Hypothalamus (tissue), 51 donors: ENCODE measurements at places on chromosomes 2 and 18.

- no peak for DNase-seq
Observed at GRCh38 chr2:224252631-224253030, 149.3 kb downstream of the FAM124B start.

DNA sequence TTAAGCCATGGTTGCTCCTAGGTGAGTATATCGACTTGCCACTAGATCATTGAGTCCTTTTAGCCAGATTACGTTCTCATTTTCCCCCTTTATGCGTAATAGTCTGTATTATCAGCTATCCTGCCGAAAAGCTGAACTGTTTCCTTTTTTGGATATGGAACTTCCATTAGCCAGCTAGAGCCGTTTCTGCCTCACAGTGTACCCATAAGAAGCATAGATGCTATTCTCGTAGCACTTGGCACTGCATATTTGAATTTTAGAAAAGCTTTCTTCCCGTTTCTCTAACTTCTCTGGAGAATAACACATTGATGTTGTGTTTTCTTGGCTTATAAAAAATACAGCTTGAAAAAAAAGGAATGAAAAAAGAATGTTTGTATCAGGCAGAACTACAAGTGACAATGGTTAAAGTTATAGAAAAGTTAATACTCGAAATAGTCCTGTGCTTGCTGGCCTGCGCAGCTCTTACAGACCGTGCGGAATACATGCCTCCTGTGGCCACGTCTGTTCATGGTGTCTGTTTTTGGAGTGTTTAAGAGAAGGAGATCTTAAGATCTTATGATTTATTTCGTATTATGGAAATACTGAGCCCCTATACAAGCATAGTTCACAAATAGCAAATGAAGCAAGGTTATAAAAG, 710 bp downstream of the DUSP19 start:
- DNase-seq: no peak

DNA sequence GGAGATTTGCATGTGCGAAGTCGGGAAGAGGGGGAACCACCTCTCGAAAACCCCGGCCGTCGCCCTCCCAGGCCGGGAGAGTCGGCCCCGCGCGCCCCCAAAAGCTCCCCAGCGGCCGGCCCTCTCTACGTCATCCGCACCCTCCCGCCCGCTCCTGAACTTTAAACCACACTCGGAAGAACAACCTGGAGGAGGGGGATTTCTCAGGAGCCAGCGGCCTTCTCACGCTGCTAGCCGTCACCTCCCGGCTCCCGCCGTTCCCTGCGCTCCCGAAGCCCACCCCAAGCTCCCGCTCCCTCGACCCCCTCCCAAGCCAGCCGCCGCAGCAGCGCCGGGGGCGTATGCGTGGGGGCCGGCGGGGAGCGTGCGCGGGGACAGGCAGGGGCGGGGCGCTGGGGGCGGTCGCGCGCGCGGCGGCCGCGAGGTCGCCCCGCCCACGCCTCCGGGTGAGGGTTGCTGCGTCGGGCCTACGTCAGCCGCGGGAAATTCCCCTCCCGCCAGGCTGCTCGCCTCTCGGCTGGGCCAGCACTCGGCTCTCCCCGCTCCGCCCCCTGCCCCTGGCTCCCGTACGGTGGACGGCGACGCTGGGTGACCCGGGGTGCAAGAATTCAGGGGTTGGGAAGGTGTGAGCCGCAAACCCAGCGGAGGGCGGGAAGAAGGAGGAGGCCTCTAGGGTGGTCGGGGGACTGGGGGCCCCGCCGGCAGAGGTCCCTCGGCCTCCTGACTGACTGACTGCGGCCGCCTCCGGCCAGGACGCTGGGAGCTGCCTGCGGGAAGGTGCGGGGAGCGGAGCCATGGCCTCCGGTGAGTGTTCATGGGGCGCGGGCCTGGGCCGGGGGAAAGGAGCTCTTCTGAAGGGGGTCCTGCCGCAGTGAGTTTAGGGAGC, at the start of gene REL:
Gene REL (plus strand): TSS at position 528 of the 886 bp plus-strand sequence. CDS start 267 bp downstream, at position 795.
- peak; percentile 76 for DNase-seq

DNA sequence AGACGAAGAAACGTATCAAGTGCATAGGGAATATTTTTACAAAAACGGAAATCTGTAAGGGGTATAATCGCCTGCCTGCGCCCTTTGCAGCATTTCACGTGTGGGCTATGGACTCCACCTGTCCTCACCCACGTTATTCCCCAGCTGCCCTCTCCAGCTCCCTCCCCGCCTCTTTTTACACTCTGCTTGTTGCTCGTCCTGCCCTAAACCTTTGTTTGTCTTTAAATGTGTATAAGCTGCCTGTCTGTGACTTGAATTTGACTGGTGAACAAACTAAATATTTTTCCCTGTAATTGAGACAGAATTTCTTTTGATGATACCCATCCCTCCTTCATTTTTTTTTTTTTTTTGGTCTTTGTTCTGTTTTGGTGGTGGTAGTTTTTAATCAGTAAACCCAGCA, 169.4 kb upstream of the SIX3 start:
- no peak for DNase-seq

- no peak for DNase-seq
Observed at GRCh38 chr2:16643099-16643498, 22.5 kb downstream of the CYRIA start.

- no peak for DNase-seq
Observed at GRCh38 chr2:158269143-158269542, 167.5 kb downstream of the UPP2 start.

GRCh38 chr2:113126845-113127645, at the start of gene IL1RN:
IL1RN (plus strand) TSS chr2:113127598; CDS start chr2:113127625, 27 bp downstream.
- DNase-seq: no peak

DNA sequence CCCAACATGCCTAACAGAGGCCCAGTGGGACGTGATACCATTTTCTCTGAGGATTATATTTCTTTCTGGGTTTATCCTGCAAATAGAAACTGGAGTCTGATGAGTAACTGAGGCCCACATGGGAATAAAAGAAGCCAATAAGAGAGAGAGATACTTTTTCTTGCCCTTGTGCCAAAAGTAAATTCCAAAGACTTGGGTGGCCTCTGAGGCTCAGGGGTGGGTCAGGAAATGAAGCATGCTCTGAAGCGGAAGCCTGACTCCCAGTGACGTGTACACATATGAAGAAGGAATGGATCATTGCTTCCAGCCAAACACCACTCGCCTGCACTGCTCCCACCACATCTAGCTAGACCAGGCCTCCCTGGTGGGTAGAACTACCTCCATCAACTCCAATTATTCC, 273.6 kb upstream of the NCKAP5 start:
- no peak for DNase-seq

DNA sequence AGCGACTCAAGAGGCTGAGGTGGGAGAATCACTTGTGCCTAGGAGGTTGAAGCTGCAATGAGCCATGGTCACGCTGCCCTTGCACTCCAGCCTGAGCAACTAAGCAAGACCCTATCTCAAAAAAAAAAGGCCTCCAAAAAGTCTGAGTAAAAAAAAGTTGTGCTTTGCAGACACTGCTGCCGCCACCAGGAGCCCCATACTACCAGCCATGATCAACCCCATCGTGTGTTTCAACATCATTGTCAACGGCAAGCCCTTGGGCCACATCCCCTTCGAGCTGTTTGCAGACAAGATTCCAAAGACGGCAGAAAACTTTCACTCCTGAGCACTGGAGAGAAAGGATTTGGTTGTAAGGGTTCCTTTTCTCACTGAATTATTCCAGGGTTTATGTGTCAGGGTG, 137.1 kb downstream of the INO80D start:
- DNase-seq: no peak

DNA sequence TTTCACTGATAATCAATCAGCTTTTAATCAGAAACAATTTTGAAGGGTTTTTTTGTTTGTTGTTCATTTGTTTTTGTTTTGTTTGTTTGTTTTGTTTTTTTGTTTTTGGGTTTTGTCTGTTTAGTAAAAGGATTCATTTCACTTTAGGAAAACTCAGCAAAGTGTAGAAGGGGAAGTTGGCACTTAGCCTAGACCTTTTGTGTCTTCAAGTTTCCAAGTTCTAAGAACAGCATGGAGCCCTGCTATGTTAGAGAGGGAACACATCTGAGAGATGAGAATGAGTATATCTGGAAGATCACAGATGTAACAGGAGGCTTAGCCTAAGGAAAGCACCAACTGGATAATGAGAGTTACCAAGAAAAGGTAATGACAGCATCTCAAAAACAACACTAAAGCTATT, 501.5 kb downstream of the ERBB4 start:
- no peak for DNase-seq
